ENCODE measurements at places on chromosomes 7 and 10. TPM values are rescaled to one million over a fixed set of nuclear protein-coding genes. Genes with fewer than 3 reads are reported as not detected.

DNA sequence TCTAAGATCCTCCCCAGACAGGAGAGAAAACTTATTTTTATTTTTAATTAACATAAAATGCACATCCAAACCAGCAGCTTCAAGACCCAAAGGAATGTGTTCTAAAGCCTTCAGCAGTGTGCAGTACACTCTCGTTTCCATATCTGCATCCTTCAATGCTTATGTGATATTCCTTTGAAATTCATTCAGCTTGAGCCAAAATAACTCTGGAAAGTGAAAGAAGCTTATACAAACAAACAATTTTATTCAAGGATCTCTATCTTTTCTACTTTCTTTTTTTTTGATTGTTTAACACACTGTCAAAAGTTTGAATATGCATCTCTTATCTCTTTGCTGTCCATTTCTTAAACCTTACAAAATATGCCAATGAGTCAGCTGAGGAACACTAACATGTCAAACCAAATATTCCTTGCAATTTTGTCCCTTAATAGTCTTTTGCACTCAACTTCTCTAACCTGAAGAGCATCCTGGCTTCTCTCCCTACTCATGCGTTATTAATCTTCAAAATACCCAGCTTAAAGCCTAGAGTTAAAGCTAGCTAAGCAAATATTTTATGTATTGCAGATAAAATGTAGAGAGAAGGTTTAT lies 124.3 kb downstream of the THSD7A start:
- DNase-seq, result no peak

The WDR86 gene
- 0.17 TPM for total RNA-seq

- DNase-seq, result peak; percentile 20
Measured at GRCh38 chr7:102287111-102287980, 678 bp downstream of the SH2B2 start.

The PRLHR gene
- total RNA-seq, result not detected

All from activated CD4-positive, alpha-beta memory T cell treated with anti-CD3 and anti-CD28 coated beads for 36 hours (primary cell).